Spinal cord (tissue), 10 donors: ENCODE measurements at places on chromosomes 1 and 21. TPM values are rescaled to one million over a fixed set of nuclear protein-coding genes. Genes with fewer than 3 reads are reported as not detected.

DNA sequence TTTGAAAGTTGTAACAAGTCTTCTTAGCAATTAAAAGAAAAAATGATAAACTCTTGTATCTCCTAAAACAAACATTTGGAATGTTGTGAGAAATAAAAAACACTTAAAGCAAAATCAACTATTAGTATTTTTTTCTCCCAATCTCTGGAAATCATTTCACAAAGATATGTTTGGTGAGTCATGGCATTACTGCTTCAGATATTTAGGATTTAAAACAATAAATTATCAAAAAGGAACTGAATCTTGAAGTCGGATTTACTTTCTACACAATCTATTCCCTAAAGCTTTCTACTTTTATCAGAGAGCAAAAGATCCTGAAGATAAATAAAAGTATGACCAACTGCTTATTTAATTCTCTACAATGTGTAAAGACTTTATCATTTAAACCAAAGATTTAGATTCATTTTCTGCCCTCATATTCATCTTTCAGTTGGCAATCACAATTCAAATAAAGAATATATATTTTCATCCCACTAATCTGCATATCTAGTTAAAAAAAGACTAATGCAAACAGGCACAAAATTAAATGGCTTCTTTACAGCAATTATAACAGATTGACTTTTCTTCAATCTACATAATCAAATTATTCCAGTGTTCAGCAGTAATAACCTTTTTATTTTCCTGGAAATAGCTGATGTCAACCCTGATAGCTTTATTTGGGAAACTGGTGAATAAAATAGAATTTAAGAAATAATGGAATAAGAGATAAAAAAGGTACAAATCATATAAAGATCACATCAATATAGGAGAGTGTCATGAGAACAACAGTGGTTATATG is 230.0 kb downstream of the COP1 start:
- no peak for DNase-seq

DNA sequence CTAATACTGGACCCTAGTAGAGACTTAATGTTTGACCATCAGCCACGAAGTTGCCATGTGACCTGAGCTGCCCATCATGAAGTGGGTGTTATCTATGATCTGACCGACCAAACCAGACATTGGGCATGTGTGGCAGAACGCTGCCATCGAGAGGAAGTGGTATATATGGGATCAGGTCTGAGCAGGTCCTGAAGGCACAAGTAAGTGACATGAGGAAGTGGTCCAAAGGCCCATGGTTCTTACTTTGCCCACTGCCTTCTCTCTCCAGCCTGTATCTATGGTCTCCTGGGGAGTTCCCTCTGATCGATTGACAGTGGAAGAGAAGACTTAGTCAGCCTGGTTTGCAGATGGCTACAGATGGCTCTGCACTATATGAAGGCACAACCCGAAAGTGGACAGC is 7.9 kb downstream of the SPSB1 start:
- no peak for DNase-seq

The GABPA gene
- 23.9 TPM for polyA plus RNA-seq

The NDUFS5 gene
- polyA plus RNA-seq: 305 TPM

GRCh38 chr1:109160071-109160840 is 46.3 kb downstream of the ELAPOR1 start:
- DNase-seq: no peak

The S100A7A gene
- polyA plus RNA-seq: not detected

The CELA2B gene
- 1.0 TPM for polyA plus RNA-seq

DNA sequence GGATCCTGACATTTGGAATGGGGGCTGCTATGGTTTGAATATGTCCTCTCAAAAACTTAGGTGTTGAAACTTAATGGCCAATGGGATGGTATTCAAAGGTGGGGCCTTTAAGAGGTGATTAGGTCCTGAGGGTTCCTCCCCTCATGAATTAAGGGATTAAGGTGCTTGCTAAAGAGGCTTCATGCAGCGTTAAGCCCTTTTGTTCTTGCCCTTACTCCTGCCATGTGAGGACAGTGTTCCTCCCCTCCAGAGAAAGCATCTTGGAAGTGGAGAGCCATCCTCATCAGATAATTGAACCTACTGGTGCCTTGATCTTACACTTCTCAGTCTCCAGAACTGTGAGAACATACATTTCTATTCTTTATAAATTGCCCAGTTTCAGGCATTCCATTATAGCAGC is 146.6 kb downstream of the KCNJ6 start:
- no peak for DNase-seq

The BLACAT1 gene
- polyA plus RNA-seq: 2.1 TPM

DNA sequence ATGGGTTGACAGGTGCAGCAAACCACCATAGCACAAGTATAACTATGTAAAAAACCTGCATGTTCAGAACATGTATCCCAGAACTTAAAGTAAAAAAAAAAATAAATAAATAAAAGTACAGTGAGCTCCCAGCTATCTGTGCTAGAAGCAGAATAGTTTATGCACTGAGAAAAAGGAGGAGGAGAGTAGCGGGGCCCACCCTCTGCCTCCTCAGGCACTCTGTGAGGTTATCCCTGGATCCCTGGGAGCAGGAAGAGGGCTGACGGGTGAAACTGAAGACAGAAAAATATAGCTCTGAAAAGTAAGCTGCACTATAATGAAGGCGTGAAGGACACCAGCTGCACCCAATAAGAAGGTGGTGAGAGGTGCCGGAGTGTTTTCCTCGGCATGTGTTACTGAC is 117.2 kb downstream of the SIPA1L2 start:
- DNase-seq: no peak

- no peak for DNase-seq
Measured at GRCh38 chr1:83520797-83521196, 478.1 kb downstream of the TTLL7 start.

DNA sequence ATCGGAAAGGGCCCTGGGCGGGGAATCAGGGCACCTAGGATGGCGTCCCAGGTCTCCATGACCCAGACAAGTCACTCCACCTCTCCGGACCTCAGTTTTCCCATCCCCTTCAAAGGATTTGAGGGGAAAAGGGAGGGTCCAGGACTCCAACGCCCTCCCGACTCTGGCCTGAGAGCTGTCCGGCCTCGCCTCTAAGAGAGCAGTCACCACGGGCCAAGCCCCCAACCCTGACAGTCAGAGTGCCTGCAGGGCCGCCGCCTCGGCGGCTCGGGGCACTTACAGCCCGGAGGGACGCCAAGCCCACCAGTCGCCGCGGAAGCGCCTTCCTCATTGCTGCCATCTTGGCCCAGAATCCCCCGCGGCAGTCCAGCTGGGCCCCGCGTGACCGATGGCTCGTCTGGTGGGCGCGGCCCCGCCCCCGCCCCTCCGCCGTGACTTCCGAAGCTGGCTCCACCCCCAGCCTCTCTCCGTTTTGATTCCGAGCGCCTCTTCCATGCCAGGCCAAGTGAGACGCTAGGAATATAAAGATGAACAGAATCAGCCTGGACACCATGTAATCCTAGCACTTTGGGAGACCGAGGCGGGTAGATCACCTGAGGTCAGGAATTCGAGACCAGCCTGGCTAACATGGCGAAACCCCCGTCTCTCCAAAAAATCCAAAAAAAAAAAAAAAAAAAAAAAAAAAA is at the start of gene HMGCL:
TSS of gene HMGCL (minus strand) at position 354 of the 686 bp plus-strand sequence. CDS start at position 340, 14 bp downstream.
- peak; percentile 83 for DNase-seq

DNA sequence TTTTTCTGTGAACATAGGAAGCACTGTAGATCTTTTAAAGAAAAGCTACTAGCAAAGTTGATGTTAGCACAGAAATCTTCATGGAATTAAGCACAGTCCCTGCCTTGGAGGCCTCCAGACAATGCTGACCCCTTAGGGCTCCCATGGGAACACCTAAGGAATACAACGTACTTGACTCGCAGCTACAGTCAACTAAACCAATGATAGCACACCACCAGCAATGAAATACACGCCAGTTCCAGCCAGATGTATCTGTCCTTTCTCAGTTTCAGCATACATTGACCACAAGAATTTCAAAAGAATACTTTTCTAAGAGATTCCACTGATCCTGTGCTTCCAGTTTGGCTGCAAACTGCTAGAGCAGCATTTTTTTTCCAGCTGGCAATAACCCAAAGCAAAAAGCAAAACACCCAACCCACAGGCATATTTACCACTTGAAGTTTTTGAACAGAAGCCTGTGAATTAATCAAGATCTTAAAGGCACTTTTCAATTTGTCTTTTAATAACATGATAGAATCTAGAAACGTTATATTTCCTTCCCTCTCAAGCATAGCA is 42.8 kb upstream of the KRTAP11-1 start:
- no peak for DNase-seq

The AVPR1B gene
- not detected for polyA plus RNA-seq

The FOXO6 gene
- 11.0 TPM for polyA plus RNA-seq

The FOXD2 gene
- polyA plus RNA-seq: 4.1 TPM

GRCh38 chr1:24921412-24921811 is 8.7 kb downstream of the RUNX3 start:
- DNase-seq: no peak

- DNase-seq: no peak
Measured at GRCh38 chr1:8523666-8524206, 205.8 kb downstream of the SLC45A1 start.

DNA sequence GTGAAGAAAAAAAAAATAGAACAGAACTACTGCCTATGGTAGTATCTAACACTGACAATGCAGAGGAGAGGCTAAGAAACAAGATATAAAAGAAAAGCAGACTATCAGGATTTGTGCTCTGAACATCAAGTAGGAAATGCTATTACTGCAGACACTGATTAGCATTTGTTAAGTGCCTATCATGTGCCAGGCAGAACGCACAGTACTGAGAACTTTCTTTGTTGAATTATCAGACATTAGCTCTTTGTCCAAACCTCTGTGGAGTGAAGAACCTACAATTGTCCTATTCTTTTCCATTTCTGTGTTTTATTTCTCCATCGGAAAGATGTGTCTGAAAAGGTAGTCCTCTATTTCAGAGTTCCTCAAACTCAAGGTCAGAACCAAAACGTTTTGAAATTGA is 30.5 kb upstream of the DISP1 start:
- no peak for DNase-seq

DNA sequence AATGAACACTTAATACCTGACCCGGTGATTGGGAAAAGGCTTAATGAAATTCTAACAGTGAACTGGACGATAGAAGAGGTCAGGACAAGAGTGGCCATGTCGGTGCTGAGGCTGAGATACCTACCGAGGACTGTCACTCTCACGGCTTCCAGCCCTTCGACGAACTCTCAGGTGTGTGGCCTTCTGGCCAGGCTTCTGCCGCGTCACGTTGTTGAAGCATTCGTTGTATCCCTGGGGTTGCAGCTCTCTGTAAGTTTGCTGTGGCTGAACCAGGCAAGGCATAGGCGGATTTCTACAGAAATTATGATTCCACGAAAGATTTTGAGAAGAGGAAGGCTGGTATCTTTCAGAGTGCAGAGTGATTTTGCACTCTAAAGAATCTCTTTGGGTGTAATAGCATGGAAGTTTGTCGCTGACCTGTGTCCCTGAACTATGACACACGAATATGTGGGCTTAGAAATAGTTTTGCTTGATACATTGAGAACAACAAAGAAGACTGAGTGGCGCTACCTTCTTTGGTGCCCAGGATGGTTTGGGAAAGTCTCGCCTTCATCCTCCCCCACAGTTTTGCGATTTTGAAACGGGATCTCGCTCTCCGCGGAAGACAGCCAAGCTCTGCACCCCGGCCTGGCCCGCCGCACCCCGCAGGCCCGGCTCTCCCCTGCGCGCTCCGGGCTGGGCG is 403 bp upstream of the EPHX4 start:
- peak; percentile 42 for DNase-seq

DNA sequence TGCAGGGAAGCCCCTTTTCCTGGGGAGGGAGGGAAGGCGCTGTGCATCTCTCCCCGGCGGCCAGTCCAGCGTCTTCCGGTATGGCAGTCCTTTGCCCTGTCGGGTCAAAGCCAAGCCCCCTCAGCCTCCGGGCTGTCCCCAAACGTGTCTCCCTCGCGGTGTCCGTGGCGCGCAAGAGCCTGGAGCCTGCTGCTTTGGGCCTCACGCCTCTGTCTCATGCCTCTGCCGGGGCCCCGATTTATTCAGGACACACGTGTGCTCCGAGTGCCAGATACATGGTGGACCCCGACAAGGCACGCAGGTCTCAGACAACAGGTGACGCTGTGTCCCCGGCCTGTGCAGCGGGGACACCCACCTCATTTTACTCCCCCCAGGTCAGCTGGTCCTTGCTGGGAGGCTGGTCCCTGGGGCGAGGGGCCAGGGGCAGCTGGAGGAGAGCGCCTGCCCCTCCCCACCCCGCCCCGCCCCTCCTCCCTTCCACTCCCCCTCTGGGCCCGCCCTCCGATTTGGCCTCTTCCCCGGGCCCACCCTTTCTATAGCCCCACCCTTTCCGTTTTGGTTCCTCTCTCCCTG is 176.7 kb downstream of the CAMTA1 start:
- no peak for DNase-seq

The GSTM1 gene
- polyA plus RNA-seq: 1.8 TPM

The RNPC3 gene
- polyA plus RNA-seq: 42.7 TPM

The SLC6A9 gene
- polyA plus RNA-seq: 143 TPM

The SLC9C2 gene
- polyA plus RNA-seq: 1.9 TPM

- no peak for DNase-seq
Measured at GRCh38 chr1:160460214-160460642, 59.9 kb downstream of the VANGL2 start.

DNA sequence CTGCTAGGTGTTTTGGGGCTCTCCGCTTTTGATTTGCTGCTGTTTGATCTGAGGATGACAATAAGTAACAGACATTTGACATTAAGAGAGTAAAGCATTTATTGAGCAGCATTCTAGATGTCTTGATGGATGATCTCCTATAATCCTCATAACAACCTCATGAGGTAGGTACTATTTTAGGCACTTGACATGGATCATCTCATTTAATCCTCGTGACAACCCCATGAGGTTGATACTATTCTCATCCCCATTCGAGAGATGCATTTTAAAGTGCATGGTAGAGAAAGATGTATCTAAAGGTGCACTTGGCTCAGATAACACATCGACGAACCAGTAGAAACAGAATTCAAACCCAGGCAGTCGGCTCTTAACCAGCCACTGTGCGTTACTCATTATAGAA is 26.6 kb downstream of the TCEA3 start:
- DNase-seq: no peak

DNA sequence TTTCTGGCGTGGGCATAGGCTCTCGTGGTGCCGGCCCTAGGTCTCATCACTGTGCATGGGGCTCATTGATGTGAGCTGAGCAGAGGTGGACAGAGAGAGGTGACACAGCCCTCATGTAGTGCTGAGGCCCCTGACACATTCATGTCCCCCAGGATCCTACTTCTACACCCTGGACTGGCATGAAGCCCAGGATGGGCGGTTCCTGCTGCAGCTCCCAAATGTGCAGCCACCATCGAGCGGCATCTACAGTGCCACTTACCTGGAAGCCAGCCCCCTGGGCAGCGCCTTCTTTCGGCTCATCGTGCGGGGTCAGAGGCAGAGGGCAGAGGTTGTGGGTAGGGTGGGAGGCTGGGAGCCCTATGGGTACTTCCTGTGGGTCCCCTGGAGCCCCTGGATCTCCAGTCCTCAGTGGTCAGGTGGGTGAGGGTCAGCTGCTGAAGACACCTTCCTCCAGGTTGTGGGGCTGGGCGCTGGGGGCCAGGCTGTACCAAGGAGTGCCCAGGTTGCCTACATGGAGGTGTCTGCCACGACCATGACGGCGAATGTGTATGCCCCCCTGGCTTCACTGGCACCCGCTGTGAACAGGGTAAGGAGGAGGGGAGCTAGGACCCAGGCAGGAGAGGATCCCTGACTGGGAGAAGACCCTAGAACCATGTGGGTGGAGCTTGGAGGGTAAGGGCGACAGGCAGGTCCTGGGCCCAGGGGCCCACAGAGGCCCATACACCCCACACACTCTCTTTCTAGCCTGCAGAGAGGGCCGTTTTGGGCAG is 6.1 kb downstream of the TIE1 start:
- no peak for DNase-seq

- DNase-seq: peak; percentile 53
Measured at GRCh38 chr1:7470904-7471638, 300.0 kb upstream of the VAMP3 start.

GRCh38 chr1:2300851-2301606 is 72.9 kb downstream of the SKI start:
- DNase-seq: no peak
